ENCODE measurements at places on chromosomes 11 and 22.

GRCh38 chr11:113464416-113464815 is 10.8 kb downstream of the DRD2 start:
- no peak for DNase-seq

- DNase-seq: no peak
These were observed 830 bp downstream of the C11orf97 start for GRCh38 chr11:94513091-94513490.

DNA sequence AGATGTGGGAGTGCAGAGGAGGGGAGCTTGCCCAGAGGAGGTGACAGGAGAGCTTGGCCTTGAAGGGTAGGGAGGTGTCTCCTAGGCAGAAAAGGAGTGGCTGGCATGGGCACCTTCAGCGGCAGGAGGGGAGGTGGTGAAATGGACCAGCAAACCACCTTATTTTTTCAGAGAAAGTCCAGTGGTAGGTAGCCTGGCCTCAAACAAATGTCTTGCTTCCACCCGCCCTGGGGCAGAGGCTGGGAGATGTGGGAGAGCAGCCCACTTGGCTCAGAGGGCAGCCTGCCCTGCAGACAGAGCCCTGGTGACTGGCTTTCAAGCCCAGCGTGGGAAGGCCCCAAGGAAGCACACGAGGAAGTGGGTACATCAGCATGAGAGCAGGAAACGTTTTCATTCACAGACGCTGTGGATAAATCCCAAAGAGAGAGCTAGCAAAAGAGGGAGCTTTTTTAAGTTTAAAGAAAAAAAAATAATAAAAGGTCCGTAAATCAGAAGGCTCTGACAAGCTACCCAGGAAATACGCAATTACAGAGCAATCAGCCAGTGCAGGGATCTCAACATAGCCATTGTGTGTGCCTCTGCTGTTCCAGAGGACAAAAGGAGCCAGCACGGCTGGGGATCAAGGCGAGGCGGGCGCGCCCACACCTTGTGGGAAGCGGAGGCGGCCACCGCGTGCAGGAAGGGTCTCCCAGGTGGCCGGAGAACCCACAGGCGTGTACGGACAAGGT is 238.7 kb upstream of the PLET1 start:
- DNase-seq: no peak

DNA sequence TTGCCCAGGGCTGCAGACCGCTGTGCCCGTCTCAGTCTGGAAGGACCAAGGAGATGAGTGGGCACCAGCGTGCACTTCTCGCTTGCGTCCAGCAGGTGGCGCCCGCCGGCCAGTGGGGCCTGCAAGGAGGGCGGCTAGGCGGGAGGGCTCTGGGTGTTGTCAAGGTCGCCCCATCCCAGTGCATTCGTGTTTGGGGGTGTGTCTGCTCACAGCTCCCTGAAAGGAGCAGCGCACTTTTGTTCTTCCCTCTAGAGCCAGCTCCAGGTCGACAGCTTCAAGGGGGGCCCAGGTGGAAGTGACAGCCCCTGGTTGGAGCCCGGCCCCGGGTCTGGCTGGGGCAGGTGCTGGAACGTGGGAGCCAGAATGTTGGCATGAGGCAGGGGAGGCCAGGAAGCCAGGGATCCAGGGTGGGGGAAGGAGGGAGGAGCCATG is 23.4 kb upstream of the MPPED1 start:
- DNase-seq: peak; percentile 46

- no peak for DNase-seq
These were observed 90.7 kb downstream of the FAM76B start for GRCh38 chr11:95698676-95699557.

DNA sequence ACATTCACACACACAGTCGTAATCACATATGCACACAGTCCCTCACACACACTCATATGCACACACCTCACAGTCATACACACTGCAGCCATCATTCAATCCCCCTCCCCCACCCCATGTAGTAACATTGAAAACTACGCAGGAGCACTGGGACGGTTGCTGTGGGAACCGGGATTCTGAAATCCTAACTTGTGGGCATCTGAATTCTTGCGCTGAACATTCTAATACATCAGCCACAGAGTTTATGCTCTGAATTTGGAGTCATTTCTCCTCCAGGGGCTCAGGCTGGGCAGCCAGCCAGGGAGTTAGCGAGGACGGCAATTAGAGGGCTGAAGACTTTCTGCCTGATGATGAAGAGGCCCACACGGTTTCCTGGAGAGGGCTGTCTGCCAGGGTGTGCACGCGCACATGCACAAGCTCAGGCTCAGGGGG is 32.7 kb downstream of the CD6 start:
- DNase-seq: no peak
